ENCODE measurements at places on chromosomes 4 and X.

DNA sequence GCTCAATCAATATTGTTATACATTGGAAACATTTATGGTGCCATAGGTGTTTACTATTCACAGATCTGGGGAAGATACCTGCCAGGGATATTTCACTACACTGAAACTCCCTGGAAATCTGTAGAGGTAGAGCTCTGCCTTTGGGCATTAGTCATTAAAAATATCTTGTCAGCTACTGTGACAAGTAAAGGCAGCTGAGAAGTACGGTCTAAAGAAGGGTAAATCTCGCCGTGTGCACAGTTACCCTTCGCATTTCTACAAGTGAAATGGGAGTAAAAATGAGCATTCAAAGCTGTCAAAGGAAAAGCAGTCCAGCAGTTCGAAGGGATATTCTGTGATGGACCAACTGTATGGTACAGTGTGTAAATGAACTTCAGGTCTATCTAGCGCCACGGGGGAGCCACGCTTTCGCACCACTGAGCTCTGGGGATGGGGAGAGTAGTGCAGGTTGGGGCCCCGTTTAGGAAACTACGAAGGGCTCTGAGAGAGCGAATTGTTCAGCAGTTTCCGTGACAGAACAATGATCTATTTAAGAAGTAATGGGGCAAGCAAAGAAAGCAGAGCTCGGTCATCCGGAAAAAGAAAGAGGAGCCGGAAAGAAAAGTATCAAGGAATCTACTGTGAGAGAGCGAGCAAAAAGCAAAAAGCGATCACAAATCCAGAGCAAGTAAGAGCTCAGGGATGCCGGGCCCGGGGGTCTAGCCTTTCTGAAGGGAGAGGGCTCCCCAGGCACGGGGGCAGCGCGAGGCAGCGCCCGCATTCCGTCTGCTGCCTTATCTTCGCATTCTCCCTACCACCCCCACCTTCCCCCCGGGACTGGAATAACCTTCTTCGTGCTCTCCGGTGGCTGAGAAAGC is 646 bp downstream of the TIGD4 start:
- no peak for DNase-seq

DNA sequence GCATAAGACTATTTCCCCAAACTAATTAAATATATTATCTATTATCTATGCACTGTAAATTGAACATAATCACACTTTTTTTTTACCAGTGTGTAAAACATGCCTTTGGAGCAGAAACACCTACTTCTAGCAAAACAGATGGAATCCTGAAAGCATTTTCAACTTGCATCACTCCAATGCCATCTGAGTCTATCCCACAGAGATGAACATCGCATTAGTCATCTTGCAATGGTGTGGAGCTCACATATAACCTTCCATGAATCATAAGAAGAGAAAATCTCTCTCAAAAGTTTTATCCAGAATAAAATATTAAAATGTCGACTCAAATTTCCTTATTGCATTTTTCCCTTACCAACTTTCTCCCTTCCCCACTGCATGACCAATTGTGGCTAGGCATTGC is 406.7 kb upstream of the ACTRT1 start:
- DNase-seq = no peak

GRCh38 chr4:1222036-1222789 is 26.7 kb downstream of the CTBP1 start:
- no peak for DNase-seq

GRCh38 chr4:5928274-5928673 is 35.4 kb upstream of the CRMP1 start:
- DNase-seq = no peak
